ENCODE measurements at places on chromosomes 11 and 22.
A peak's percentile ranks its signal among the peaks of the same experiment; 100 is the strongest.

DNA sequence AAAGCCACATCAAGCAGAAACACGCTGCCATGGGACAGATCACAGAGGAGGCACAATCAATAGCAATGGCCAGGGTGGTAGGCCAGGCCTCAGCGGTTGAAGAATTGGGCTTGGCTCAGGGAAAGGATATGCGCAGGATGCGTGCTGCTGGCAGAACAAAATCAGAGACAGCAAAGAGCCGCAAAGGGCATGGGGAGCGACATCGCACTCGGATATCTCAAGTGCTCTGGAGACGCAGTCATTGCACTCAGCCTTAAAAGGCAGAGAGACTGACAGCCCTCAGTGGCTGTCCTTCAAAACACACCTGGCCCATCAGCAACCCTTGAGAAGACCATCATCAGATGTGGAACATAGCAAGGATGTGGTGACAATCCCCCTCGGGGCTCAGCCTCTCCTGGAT, 50.5 kb downstream of the CSNK2A3 start:
- no peak for DNase-seq

DNA sequence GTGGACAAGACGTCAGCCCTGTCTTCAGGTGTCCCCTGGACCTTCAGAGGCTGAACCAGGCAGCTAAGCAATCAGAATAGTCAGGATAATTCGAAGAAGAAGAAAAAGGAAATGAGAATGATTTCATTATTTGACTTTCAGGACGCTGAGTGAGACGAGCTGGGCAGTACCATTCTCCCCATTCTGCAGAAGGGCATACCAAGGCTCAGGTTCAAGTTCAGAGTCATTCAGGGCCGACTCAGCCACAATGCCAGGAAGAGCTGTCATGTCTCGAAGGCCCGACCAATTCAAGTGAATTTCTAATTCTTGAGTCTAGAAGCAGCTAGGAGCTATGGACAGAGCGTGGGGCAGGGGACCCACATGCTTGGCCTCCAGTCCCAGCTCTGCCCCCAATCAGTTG, 33.8 kb upstream of the CD82 start:
- no peak for DNase-seq

- DNase-seq, result no peak
These were observed 22.3 kb downstream of the TMEM123 start for GRCh38 chr11:102430158-102430836.

DNA sequence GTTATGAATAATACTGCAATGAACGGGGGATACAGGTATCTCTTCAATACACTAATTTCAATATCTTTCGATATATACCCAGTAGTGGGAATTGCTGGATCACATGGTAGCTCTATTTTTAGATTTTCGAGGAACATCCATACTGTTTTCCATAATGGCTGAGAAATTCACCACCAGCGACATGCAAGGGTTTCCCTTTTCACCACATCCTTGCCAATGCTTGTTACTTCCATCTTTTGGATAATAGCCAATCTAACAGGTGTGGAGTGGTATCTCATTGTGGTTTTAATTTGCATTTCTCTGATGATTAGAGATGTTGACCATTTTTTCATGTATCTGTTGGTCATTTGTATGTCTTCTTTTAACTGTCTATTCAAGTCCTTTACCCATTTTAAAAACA, 5.9 kb downstream of the IL10RA start:
- DNase-seq, result no peak

- DNase-seq, result no peak
These were observed 29.7 kb upstream of the ANO1 start for GRCh38 chr11:70048279-70049024.

GRCh38 chr22:39216143-39216490, 28.7 kb downstream of the PDGFB start:
- no peak for DNase-seq

GRCh38 chr11:36266767-36267166, 22.5 kb downstream of the COMMD9 start:
- DNase-seq, result no peak

GRCh38 chr11:31643857-31644256, 134.3 kb downstream of the ELP4 start:
- DNase-seq, result no peak

DNA sequence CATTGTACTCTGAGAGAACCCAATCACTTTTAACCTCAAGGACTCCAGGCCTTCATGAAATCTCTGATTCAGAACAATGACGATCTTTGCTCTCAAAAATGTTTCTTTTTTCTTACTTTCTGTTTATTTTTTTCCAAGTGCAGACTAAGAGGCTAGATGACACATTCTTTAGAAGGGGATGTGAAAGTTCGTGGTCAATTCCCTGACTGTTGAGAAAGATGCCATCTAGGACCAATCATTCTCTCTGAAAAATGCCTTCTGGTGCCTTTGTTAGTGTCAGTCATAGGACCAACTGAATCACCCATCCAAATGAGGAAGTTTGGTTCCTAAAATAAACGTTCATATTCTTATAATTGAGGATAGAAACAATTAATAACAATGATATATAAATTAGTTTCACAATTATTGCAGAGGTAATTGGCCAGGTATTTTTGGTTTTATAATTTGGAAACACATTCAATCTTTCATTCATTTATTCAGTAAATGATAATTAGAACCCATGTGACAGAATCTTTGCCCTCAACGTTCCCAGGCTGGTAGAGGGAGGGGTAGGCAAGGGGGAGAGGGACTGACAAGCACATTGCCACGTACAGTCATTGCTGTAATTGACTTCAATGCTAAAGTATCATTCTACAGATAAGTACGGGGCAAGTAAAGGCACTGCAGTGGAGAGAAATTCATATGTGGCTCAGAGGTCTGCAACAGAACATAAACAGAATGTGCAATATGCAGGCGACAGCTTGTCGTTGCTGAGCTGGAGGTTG, 333.4 kb upstream of the MPPED2 start:
- no peak for DNase-seq

GRCh38 chr11:134569195-134569594, 157.2 kb upstream of the B3GAT1 start:
- peak; percentile 34 for DNase-seq

DNA sequence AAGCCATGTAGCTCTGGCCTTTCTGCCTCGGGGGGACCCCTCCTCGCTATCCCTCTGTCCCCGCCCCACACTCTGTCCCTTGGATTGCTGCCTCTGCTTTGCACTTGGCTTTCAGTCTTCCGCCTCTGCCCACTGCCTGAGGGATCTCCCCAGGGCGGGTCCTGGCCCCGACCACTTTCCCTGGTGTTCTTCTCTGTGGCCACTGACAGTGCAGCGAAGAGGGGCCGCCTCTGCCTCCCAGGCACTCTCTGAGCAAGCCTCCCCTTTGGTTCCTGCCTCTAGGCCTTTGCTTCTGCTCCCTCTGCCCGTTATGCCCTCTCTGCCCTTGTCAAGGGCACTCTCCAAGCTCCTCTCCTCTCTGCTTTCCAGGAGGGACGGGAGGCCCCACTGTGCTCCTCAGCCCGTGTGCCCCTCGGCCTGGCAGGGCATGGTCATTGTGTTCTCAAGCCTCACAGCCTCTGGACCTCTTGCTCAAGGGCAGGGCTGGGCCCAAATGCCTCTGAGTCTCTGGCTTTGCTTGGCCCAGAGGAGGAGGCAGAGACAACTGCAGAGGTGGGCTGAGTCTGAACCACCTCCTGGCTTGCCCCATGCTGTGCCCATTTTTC, 5.5 kb upstream of the MPPED1 start:
- DNase-seq, result no peak

- peak; percentile 95 for DNase-seq
These were observed at the start of gene KCTD17 for GRCh38 chr22:37051391-37052385. Gene KCTD17, plus strand, starts transcription at chr22:37051742. Its CDS starts 19 bp downstream, at chr22:37051761.

GRCh38 chr11:86196085-86196696, 48.4 kb upstream of the EED start:
- DNase-seq, result no peak

GRCh38 chr11:60195923-60196368, 13.1 kb upstream of the MS4A6A start:
- peak; percentile 20 for DNase-seq

- DNase-seq, result no peak
These were observed 186.5 kb downstream of the SBF2 start for GRCh38 chr11:10107497-10107896.

DNA sequence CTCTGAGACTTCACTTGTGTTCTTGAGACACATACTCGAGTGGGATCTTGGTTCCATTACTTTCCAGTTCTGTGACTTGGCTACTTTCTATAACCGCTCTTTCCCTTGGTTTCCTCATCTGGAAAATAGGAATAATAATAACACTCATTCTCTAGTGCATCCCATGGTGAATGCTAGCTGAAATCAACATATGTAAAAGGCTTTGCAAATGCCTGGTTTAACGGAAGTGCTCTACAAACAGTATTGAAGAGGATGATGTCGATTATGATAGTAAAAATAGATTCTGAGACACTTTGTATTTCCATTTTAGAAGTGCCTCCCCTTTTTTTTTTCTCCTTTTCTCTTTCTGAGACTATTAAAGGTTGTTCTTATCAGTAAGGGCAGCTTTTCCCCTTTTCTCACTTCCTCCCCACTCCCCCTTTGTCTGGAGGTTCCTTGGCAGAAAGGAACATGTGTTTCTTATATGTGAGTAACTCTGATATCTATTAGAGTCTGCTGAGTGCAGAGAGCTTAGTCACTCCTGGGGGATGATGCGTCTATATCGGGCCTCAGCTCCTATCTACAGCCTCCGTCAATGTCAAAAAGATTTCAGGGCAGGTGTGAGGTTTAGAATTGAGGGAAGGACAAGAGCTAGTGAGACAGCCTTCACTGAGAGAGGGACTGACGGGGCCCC, 489.3 kb downstream of the NTM start:
- no peak for DNase-seq

DNA sequence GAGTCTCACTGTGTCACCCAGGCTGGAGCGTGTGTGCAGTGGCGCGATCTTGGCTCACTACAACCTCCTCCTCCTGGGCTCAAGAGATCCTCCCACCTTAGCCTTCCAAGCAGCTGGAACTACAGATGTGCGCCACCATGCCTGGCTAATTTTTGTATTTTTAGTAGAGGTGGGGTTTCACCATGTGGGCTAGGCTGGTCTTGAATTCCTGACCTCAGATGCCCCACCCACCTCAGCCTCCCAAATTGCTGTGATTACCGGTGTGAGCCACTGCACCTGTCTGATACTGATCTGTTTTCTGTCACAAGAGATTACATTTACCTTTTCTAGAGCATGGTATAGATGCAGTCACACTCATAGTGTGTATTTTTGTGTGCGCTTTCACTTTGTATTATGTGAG, 11.6 kb downstream of the ATG13 start:
- no peak for DNase-seq

GRCh38 chr11:62863687-62864335, 16.9 kb upstream of the SLC3A2 start:
- no peak for DNase-seq

DNA sequence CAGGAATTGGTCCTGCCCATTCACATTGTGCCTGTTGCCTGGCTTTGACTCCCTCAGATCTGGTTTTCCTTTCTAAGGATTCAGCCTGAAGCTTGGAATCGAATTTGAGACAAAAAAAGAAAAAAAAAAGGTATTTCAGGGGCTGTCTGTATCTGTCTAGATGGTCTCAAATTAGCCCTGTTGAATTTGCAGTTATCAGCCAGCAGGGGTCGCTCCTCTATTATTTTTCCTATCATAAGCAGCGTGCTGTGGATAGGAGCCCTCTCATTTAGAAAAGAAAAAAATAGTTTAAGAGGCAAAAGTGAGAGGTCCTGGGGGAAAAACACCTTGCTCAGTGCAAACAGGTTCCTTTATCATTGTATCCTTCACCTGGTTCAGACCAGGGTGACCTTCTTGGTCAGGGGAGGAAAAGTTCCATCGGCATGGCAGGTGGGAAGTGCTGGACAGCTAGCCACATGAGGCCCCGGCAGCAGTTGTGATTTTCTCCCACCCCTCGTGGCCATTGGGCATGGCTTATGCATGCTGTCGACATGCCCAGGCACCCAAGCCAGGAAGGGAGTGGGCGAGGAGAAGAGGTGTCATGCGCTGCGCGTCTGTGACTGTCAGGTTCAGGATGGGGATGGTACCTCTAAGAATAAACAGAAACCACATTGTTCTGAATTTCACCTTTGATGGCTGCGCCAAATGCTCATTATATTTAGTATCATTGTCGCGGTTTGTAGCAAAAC, 13.1 kb downstream of the OR5AK2 start:
- no peak for DNase-seq

DNA sequence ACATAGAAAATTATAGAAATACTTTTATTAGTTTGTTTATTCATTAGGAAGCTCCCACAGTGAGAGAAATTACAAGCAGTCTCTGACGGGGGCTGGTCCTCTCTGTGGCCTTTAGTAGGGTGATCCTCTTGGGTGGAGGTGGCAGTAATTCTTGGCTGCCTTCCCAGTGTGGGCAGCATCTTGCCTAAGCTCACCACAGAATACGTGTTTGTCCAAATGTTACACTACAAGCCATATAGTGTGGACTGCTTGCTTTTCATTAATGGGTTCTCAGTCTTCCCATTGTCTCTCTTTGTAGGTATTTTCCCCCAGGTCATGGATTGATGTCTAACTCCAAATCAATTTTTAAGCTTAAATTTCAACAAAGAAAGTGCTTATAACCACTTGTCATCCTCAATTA, 43.3 kb downstream of the ENDOD1 start:
- no peak for DNase-seq

DNA sequence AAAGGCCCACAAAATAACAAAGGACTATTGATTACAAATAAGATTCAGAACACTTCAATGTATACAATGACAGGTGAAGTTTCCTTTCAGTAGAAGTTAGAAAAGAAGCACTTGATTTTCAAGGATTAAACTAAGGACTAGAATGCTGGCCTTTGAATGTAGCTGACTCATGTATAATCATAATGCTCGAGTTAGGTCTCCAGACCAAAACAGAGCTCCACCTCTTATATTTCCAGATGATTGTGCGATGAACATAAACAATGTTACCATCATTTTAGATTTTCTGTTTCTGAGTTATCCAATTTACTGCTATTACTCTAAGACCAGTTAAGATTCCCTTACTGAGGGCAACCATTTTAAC, 40.4 kb upstream of the RAPSN start:
- no peak for DNase-seq

DNA sequence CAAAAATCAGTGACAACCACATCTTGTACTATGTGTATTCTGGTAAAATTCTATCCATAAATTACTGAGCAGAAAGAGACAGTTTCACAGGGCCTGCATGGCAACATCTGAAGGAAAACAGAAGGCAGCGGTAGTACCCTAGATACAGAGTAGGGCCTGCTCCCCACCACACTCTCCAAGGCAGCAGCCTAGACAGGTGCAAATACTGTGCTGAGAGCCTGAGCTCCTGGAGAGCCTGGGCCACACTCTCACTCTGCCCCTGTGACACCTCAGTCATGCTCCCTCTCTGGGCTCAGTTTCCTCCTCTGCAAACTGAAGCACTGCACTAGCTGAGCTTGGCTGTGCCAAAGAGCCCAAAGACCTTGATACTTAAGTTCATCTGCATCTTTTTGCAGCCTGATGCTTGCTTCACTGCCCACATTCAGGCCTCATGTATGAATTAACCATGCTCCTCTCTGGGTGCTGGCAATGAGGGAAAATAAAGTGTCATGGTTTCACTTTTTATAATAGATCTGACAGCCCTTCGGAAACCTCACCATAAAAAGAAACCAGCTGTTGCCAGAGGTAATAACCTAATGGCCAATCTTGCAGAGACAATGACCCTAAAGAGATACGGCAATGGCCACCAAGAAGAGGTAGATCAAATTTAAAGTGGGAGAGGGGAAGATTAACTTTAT, 104.7 kb downstream of the PLEKHA7 start:
- peak; percentile 63 for DNase-seq

- DNase-seq, result no peak
These were observed 20.9 kb downstream of the CAT start for GRCh38 chr11:34459507-34460162.

- DNase-seq, result no peak
These were observed 40.7 kb downstream of the JHY start for GRCh38 chr11:122923302-122923701.
